Activated T-helper 1 cell treated with Interleukin-2 at 50 U/mL for 16 hours (primary cell): ENCODE measurements at places on chromosomes 4 and X.

DNA sequence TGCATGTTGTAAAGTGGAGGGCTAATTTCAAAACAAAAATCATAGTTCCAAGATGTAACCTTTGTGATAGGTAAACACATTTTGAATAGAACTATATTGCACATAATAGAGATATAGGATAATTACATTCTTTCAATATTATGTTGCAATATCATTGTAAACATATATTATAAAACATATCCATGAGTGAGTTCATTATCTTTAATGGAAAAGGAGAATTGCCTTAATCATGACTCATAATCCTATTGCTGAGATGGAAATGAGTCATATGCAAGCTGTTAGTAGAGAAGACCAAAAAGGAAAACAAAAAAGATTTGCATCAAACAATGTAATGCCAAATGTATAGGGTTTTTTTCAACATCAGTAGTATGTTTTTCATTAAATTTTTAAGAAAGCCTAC lies 73.7 kb upstream of the WDR44 start:
- no peak for DNase-seq

DNA sequence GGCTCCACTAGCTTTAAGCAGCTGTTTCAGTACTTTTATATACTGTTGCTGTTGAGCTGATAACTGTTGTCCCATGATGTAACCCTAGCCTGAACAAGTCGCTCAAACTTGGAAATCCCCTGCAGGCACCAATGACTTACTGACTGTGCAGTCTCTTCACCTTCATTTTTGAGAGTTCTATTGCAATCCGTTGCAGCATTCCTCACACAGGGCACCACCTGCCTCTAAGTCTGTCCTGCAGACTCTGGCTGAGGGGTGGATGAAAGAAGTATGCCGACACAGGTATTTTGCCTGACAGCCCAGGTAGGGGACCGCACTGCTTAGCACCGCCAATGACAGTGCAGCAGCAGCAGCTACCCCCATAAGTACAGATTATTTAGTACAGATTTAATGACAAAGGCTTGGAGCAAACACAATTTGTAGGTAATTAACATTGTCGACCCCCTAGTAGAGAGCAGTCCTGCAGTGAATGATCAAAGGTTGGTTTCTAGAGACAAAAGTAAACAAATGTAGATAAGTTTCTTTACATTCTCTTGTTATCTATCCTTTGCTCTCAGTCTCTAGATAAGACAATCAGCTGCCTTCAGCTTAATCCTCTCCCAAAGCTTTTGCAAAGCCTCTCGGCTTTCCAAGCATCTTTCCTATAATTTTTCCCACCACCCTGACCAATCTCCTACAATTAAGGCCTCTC lies 205.0 kb downstream of the PABPC4L start:
- no peak for DNase-seq

DNA sequence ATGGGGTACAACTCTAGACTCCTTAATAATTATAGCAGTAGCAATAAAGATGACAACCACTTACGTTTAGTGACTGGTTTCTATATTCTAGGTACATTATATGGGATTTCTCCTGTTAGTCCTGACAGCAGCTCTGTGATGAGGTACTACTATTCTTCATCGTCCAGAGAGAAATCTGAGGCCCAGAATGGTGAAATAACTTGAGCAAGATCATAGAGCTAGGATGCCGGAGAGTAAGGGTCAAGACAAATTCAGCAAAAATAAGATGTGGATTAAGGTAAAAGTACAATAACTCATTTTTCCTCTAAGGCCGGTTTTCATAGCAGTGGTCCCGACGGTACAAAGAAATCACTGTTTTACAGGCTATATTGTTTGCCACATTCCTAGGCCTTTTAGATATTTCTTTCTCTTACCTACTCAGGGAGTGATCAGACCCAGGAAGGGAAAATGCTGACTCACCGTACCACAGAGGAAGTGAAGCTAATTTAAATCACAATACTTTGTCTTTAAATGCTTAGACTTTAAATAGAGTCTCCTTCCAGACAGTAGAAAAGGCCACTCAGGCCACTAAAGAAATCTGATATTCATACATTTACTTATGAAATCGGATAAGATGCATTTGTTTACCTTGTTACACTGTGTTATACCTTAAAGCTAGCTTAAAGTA lies 2023.0 kb upstream of the AGA start:
- no peak for DNase-seq

- DNase-seq = no peak
Observed at GRCh38 chrX:71252221-71252620, 1.7 kb downstream of the ZMYM3 start.

- no peak for DNase-seq
Observed at GRCh38 chrX:55908661-55909212, 191.2 kb downstream of the RRAGB start.
